Cortex of kidney (tissue), 1 donor: ENCODE measurements at places on chromosomes 1 and 21.

DNA sequence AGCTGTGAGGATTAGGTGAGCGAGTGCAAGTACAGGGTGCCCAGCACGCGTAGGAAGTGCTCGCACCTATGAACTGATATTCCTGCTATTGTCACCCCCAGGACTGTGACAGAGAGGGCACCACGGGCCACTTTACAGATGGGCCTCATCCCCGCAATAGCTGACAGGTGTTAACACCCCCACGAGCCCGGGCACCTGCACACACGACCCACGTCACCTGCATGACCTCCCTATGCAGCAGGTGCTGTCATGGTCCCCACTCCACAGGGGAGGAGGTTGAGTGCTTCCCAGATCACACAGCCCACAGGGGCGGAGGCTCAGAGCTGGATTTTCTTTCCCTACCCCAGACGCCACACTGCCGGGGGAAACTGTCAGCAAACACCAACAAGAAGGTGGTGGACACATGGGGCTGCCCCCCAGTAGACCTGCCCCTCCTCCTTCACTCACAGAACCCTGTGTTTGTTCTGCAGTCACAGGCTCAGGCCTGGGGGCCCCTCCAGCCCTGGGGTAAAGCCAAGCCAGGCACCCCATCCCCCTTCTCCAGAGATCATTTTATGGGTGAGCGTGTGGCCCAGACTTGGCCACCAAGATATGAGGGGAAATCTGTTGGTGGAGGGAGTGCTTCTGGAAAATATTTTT lies 465.5 kb downstream of the MATN1 start:
- no peak for DNase-seq

GRCh38 chr1:229999004-229999670 lies 67.9 kb upstream of the GALNT2 start:
- no peak for DNase-seq

GRCh38 chr1:56132520-56132919 lies 446.8 kb downstream of the PLPP3 start:
- no peak for DNase-seq

GRCh38 chr1:194150242-194150641 lies 963.8 kb upstream of the B3GALT2 start:
- no peak for DNase-seq

DNA sequence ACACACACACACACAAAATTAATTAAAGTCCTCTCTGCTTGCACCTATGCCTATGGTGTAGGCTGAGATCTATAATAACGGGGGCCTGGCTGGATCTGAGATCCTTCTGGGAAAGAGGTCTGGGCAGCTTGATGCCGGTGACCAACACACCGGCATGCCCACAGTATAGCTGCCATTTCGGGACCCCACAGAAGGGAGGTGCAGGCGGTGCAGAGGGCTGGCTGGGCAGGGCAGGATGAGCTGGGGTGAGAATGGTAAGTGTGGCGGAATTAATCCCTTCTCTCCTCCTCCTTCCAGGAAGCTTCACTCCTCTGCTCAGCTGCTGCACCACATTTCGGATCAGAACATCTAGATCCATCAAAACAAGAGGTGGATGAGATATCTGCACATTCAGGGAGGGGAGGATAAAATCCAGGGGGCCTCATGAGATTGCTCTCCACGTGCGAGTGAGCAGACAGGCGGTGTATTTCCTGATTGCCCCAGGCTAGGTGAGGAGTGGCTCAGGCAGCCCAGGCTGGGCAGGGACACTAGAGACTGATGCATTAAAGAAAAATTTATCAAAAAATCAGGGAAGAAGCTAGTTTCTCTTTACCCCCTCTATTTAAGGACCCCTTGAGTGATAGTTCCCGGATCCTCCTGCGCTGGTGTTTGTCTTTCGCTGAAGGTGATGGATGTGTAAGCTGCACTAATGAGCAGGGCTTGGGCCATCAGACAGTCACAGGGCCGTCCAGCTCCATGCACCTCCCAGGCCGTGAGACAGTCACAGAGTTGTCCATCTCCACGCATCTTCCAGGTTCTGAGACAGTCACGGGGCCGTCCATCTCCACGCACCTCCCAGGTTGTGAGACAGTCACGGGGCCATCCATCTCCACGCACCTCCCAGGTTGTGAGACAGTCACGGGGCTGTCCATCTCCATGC lies 449.9 kb downstream of the PTPRU start:
- DNase-seq = no peak

- no peak for DNase-seq
Observed at GRCh38 chr1:218701131-218701530, 356.0 kb downstream of the TGFB2 start.

DNA sequence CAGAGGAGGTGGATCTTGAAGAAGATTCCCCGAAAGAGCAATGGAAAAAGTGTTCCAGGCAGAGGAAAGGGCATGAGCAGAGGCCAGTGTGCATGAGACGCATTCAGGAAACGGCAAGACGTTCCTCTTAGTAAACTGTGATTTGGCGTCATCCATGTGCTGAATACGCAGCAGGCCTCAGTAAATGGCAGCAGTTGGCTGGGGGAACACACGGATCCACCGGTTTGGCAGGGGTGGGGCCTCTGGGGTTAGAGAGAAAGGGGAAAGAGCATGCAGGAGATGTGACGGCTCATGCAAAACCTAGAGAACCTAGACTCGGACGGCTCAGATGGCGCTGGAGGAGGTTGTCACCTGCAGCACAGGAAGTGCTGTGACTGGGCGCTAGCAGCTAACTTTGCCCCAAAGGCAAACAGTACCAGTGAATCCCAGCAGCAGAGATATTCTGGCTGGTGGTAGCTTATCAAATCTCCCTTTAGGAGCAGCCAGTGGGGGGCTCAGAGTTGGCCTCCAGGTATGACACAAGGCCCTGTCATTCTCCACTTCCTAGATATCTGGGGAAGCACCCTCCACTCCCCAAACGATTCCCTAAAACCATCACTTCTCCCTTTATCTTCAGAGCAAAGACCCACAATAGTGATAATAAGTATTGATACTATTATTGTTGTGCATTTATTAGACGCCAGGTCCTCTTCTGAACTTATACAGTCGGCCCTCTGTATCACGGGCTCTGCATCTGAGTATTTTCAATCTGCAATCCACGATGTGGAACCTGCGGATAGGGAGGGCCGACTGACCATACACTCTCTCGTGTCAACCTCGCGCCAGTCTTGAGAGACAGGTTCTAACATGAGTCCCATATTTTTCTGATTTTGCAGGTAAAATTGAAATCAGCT lies 7.6 kb downstream of the LAPTM5 start:
- DNase-seq = no peak

- no peak for DNase-seq
Observed at GRCh38 chr1:83815330-83815729, 183.6 kb downstream of the TTLL7 start.

DNA sequence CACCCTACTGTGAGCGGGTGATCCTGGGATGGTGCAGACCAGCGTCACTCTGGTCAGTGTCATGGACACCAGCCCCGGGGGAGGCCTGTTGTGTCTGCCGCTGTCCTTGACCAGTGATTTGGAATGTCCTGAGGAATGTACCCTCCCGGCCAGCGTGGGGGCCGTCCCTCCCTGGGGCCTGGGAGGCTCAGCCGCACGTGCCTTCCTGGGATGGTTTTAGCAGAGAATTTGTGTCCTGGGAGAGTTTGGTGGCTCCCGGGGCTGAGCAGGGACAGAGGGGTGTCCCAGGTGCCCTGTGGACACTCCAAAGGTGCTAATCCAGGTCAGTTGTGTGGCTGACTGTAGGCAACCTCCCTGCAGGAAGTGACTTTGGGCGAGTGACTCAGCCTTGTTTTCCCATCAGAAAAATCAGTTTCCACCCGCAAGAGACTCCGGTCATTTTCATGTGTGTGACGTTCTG lies 6.2 kb downstream of the ARHGEF16 start:
- no peak for DNase-seq

GRCh38 chr1:244304656-244305055 lies 147.1 kb downstream of the ADSS2 start:
- DNase-seq = no peak

- DNase-seq = no peak
Observed at GRCh38 chr1:7406641-7407543, 364.2 kb upstream of the VAMP3 start.

DNA sequence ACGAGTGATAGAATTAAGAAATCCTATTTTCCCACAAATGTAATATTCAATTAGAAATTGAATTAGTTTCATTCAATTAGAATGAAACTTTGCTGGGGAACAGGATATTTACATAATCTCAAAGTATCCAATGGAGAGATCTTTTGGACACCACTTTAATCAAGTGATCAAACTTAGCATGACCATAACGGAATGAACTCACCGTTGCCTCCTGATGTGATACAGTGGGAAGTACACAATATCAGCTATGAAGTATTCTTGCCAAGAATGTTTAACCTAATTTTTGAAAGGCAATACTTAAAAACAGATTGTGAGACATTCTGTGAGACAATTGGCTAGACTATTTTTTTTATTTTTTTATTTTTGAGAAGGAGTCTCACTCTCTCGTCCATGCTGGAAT lies 16.6 kb downstream of the CDKN2C start:
- DNase-seq = no peak

GRCh38 chr1:167197692-167198091 lies 23.0 kb upstream of the POU2F1 start:
- DNase-seq = no peak

- DNase-seq = no peak
Observed at GRCh38 chr1:207152792-207153468, 48.9 kb downstream of the C4BPA start.

DNA sequence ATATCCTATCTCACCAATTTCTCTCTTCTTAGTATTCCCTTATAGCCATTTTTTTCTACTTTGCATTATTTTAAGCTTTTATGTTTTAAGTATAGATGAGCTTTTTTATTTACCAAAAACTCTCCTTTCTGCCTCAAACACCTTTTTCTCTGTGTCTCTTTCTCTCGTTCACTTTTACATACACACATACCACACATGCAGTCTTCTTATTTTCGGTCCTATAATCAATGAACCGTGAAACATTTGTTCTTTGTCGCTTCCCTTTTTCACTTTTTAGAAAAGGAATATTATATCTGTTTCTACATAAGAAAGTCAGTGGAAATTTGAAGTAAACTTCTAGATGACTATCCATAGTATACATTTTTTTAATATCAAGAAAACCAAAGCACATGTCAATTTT lies 183.2 kb downstream of the MRPL39 start:
- no peak for DNase-seq

GRCh38 chr1:41844255-41844654 lies 74.5 kb downstream of the HIVEP3 start:
- no peak for DNase-seq

DNA sequence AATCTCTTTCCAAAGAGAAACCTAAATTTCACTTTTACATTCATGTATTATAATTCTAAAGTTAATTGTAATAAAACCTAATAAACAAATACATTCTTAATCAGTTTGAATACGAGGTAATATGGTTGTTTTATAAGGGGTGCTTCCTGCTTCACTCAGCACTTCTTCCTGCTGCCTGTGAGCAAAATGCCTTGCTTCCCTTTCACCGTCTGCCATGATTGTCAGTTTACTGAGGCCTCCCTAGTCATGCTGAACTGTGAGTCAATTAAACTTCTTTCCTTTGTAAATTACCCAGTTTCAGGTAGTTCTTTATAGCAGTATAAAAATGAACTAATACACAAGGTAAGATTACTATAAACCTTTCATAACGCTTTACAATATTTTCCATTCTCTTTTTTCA lies 491.1 kb upstream of the LRRC7 start:
- DNase-seq = no peak

DNA sequence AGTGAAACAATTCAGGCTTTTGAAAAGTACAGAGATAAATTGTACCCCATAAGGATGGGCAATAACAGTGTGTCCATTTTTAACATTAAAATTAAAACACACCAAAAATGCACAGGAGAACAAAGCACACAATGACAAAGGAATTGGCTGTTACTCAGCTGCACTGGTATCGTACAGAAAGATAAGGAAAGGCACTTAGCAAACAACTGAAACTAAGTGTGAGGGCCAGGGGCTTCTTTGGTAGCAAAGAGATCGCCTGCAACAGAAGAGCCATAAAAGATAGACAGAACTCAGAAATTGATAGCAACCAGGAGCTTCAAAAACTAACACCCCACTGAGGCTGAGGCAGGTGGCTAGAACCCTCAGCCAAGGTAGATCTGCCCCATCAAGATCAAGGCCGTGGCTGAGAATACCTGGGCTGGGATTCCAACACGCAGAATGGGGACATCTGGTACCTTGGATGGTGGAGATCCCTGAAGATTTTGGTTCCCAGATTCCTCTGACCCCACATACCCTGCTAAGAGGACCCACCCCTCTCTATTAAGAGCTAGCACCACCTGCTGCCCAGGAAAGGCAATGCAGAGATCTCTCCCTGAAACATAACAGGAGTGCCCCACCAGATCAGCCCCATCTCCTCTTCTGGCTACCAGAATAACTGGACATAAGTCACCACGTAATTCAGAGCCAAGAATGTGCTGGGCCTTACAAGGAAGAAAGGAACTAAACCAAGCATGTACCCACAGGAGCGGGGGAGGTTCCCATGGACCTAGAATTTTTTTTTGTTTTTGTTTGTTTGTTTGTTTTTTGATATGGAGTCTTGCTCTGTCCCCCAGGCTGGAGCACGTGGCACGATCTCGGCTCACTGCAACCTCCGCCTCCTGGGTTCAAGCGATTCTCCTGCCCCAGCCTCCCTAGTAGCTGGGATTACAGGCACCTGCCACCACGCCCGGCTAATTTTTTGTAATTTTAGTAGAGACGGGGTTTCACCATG lies 16.2 kb downstream of the PLEKHO1 start:
- DNase-seq = no peak

GRCh38 chr1:10941891-10942541 lies 70.4 kb upstream of the TARDBP start:
- no peak for DNase-seq

DNA sequence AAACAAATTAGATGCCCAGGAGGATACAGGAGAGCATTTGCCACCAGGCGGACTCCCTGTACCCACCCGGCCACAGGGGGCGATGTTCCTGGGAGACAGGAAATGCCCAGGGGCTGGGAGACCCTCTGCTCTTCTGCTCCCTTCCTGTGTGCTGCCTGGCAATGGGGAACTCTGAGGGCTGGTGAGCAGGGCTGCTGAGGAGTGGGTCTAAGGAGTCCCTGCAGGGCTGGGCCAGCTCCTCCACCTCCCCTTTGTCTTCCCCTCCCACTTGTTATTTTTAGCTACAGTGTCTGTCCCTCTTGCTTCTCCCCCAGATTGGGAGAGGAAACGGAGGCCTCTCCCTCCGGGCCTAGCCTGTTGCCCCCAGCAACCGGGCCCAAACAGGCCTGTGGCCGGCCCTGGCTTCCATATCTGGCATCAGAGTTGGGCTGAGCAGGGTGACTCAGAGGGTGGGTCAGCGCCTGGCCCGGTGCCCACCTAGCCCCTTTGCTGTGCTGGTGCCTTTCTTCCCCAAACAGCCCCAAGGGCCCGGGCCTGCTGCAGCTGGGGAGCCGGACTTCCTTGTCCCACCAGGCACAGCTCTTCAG lies 11.6 kb downstream of the LMNA start:
- DNase-seq = no peak

GRCh38 chr1:192342842-192343241 lies 26.1 kb downstream of the RGS21 start:
- no peak for DNase-seq
